ENCODE measurements at places on chromosomes 6 and 20. TPM values are rescaled to one million over a fixed set of nuclear protein-coding genes. Genes with fewer than 3 reads are reported as not detected.

DNA sequence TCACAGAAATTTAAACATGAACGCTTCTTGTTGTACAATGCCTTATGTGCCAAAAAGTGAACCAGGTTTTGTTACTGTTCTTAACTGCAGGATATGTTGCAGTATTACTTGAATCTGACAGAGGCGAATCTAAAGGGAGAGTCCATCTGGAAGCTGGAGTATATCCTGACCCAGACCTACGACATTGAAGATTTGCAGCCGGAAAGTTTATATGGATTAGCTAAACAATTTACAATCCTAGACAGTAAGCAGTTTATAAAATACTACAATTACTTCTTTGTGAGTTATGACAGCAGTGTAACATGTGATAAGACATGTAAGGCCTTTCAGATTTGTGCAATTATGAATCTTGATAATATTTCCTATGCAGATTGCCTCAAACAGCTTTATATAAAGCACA is 19.9 kb downstream of the SMPDL3A start:
- DNase-seq = no peak
- no peak overlapping the region for H3K27ac ChIP-seq
- H3K4me3 ChIP-seq = no peak overlapping the region
- no peaks in the 10 kb centered on the region for H3K27me3 ChIP-seq

DNA sequence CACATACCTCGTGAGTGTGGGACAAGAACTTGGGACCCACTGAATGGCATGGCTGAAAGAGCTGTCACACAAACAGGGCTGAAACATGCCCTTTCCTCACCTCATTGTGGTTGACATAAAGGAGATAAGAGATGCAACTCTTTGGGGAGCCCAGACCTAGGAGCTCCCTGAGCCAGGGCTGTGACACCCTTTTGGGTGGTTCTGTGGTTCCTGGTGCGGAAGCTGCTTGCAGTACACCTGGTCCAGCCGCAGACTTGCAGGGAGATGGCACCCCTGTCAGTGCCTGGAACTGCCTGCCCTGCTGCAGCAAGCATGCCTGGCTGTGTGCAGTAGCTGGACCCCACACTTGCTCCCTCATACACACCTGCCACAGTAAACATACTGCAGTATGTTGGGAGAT is 31.3 kb downstream of the OR2J2 start:
- no peaks in the 10 kb centered on the region for H3K36me3 ChIP-seq
- H3K27me3 ChIP-seq = no peaks in the 10 kb centered on the region
- H3K4me3 ChIP-seq = no peak overlapping the region
- H3K27ac ChIP-seq = no peak overlapping the region
- DNase-seq = no peak

Gene DNMT3B
- 0.38 TPM for total RNA-seq

DNA sequence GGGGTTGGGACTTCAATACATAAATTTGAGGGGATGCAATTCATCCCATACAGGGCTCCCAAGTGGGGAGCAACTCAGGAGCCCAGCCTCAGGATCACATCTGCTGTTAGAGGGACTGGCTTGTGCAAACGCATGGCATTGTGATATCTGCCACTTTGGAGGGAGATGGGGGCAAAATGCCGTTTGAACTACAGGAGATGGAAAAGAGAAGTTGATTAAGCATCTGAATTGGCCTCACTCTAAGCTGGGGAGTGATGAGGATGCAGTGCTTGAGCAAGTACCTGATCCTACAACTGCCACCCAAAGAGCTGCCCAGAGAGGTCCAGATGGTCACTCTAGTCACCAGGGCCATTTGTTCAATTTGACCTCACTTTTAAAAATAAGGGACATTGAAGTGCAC is 2.0 kb downstream of the LY86 start:
- H3K36me3 ChIP-seq = no peaks in the 10 kb centered on the region
- DNase-seq = no peak
- H3K27me3 ChIP-seq = no peaks in the 10 kb centered on the region
- H3K4me1 ChIP-seq = peaks cover 26% of the 10 kb centered on the region
- H3K27ac ChIP-seq = no peak overlapping the region
- H3K4me3 ChIP-seq = no peak overlapping the region

GRCh38 chr6:71489736-71490135 is 201.1 kb downstream of the OGFRL1 start:
- no peak overlapping the region for H3K4me3 ChIP-seq
- H3K4me1 ChIP-seq = no peaks in the 10 kb centered on the region
- no peaks in the 10 kb centered on the region for H3K27me3 ChIP-seq

Gene CST4
- not detected for total RNA-seq
